ENCODE measurements at places on chromosomes 7 and 10.

DNA sequence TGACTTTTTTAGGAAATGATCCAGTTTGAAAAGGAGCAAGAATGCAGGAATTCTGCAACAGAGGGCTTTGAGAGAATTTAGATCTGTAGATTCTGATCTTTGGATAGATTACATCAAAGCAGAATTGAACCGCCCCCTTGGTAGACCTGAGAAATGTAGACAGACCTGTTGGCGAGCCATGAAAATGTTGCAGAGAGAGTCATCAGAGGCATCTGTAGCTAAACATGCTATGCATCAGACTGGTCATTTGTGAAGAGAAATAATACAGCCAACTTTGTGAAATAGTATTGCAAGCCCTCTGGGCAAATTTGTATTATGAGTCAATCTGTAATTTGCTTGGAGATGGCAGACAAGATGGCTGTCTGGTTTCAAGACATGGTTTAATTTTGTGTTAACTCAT is 4.3 kb upstream of the C1GALT1 start:
- no peak for DNase-seq

- no peak for DNase-seq
Measured at GRCh38 chr7:129093867-129094456, 39.1 kb upstream of the TNPO3 start.

DNA sequence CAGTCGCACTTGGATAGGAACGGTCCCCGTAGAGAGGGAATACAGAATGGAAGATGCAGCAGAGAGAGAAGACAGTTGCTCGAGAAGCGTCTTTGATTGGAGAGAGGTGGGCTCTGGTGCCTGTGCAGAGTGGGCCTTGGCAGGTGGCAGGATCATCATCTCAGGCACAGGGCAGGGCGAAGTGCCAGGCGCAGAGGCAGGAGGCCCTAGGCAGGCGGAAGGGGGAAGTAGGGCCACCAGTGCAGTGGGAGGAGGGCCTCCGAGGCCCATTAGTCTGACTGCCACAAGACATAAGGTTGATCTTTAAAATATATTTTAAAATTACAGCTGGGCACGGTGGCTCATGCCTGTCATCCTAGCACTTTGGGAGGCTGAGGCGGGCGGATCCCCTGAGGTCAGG is 10.1 kb downstream of the CARD11 start:
- DNase-seq, result no peak

GRCh38 chr10:60784641-60785040 is 6.4 kb downstream of the CDK1 start:
- no peak for DNase-seq

- no peak for DNase-seq
Measured at GRCh38 chr10:31650010-31650409, 278.6 kb downstream of the ARHGAP12 start.

DNA sequence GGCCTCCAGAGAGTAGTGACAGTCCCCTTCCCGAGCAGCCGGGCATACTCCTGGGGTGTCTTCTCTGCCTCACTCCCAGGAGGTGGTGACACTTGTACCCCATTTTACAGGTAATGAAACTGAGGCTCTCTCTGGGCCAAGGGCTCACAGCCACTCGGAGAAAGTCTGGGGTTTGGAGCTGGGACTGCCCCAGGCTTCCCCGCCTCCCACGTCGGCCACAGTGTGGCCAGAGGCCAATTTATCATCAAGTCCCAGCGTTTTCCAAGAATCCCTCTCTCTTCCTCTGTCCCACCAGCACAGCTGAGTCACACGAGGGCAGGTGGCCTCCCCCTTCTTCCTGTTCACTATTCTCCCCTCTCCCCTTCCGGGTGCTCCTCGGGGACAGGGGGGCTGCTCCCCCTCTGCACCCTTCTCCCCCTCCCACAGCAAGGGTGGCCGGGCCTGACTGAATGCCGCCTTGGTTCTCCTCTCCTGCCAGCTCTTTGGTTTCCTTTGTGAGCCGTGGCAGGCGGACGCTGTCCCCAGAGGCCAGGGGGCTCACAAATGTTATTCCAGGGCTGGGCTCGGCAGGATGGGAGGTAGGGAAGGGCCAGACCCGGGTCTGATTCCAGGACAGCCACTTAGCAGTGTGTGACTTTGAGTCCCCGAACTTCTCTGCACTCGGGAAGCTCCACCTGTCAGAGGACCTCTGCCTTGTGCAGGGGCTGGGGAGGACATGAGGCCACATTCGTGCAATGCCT is 17.7 kb downstream of the CLIP2 start:
- DNase-seq, result no peak

- DNase-seq, result no peak
Measured at GRCh38 chr10:35598379-35598778, 6.8 kb upstream of the GJD4 start.

DNA sequence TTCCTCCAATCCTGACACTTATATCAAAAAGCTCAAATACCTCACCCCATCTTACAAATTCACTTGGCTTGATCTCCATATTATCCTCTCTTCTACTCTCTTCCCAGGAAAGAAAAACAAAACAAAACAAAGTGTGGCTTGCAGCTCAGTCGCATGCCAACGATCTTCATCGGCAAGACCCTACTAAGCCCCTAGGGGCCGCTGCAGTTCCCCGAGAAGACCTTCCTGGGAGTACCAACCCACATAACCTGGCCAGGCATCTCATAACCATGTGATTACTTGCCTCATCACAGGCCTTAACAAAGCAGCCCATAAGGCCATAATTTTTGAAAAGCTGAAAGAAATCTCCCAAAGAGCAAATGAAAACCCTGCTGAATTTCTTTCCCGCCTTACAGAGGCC is 103.7 kb downstream of the ZNF92 start:
- no peak for DNase-seq

DNA sequence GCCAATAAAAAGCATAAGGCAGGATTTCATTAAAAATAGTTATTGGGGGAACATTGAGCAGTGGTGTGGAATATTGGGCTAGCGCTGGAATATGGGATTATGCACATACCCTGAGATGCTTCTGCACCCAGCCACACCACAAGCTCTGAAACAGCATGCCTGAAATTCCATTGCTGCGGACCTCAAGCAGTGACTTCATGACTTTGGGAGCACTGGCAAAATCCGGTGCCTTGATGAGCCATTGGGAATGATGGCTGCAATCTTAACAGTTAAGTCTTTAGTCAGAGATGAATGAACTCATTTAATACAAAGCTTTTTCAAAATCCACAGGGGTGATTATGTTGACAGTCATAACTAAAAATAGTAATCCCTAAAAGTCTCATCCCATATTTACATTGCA is 274.7 kb upstream of the MTPN start:
- no peak for DNase-seq

DNA sequence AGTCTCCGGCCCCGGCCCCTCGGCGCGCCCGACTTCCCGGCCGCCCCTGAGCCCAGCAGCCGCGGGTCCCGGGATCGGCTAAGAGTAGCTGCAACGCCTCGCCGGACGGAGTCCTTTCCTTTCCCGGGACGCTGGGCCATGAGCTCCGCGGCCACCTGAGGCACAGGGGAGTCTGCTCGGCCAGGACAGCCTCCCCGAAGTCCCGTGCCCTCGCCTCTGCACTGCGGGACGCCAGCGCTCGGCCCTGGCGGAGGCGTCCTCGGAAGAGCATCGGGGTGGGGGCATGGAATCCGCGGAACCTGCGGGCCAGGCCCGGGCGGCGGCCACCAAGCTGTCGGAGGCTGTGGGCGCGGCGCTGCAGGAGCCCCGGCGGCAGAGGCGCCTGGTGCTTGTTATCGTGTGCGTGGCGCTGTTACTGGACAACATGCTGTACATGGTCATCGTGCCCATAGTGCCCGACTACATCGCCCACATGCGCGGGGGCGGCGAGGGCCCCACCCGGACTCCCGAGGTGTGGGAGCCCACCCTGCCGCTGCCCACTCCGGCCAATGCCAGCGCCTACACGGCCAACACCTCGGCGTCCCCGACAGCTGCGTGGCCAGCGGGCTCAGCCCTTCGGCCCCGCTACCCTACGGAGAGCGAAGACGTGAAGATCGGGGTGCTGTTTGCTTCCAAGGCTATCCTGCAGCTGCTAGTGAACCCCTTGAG is 502 bp downstream of the SLC18A3 start:
- DNase-seq, result no peak

DNA sequence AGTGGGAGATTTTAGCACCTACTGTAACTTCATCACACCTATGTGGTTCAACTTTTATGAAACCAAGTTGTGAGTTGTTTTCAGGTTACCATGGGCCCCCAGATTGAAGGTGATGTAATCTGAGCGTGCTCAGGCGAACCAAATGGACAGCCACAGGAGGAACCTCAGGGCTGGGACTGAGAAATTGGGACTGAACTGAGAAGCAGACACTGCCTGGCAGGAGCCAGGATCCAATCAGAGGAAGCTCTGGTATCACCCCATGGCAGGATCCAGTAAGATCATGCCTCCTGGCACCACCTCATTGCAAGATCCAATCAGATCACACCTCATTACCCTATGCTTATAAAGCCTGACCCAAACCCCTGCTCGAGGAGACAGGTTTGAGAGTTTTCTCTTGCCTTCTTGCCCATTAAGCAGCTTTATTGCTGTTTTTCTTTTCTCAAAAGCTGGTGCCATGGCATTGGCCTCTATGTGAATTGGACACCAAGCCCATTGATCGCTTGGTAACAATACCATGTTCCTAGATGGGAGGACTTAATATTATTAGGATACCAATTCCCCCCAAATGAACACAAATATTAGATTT is 43.2 kb upstream of the GDF10 start:
- no peak for DNase-seq

GRCh38 chr7:42127232-42127622 is 109.8 kb downstream of the GLI3 start:
- DNase-seq, result no peak

DNA sequence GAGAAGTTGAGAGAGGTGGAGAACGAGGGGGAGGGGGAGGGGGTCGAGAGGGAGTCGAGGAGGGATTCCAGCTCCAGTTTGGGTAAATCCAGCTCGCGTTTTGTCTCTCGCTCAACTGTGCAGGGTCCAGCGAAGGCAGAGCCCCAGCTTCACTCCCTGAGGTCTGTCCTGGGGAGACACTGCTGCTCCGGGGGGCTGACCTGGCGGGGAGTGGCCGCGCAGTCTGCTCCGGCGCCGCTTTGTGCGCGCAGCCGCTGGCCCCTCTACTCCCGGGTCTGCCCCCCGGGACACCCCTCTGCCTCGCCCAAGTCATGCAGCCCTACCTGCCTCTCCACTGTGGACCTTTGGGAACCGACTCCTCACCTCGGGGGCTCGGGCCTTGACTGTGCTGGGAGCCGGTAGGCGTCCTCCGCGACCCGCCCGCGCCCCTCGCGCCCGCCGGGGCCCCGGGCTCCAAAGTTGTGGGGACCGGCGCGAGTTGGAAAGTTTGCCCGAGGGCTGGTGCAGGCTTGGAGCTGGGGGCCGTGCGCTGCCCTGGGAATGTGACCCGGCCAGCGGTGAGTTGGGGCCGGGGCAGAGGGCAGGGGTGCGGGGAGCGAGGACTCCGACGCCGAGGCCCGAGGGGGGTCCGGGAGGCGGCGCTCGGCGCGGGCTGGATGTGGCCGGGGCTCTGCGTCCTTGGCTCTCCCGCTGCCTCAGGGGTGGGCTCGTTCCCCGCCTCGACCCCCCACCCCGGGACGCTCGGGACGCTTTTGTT is at the start of gene TET1:
Gene TET1 (plus strand): TSS at position 152 of the 757 bp plus-strand sequence. CDS start 12,002 bp downstream, outside the sequence.
- DNase-seq, result peak; percentile 35

DNA sequence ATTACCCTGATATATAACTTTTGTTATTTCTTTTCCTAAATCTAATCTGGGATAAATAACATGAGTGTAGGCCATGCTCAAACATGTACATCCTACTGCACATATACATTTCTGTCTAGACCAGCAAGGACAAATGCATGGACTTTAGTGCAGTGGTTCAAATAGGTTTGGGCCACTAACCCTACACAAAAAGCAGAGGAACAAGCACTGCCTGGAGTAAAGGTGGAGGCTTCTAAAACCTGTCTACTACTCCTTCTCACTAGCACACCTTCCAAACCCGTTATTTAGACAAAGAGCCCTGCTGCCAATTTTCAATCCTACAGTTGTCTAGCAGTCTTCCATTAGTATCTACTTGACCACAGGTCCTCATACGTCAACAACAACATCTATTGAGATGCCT is 34.8 kb downstream of the SGCE start:
- no peak for DNase-seq

GRCh38 chr10:14056610-14057332 is 274.0 kb downstream of the FRMD4A start:
- no peak for DNase-seq

- DNase-seq, result no peak
Measured at GRCh38 chr7:30733691-30734090, 18.2 kb upstream of the INMT start.

- DNase-seq, result no peak
Measured at GRCh38 chr10:49162761-49163310, 25.4 kb downstream of the TMEM273 start.

DNA sequence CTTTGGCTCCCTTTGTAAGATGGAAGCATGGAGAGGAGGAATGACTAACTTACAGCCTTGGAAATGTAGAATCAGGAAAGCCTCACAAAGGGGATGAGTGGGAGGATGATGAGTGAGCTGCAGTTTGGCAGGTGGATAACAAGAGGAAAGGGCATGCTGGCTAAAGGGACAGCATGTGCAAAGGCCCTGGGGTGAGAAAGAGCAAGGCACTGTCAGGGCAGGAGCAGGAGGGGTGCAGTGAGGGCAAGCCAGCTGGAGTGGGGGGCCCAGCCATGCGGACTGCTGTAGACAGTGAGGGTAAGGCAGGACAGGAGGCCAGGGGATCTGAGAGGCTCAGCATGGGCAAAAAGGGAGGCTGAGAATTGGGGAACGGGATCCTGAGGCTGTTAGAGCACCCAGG is 20.5 kb downstream of the TLL2 start:
- no peak for DNase-seq

DNA sequence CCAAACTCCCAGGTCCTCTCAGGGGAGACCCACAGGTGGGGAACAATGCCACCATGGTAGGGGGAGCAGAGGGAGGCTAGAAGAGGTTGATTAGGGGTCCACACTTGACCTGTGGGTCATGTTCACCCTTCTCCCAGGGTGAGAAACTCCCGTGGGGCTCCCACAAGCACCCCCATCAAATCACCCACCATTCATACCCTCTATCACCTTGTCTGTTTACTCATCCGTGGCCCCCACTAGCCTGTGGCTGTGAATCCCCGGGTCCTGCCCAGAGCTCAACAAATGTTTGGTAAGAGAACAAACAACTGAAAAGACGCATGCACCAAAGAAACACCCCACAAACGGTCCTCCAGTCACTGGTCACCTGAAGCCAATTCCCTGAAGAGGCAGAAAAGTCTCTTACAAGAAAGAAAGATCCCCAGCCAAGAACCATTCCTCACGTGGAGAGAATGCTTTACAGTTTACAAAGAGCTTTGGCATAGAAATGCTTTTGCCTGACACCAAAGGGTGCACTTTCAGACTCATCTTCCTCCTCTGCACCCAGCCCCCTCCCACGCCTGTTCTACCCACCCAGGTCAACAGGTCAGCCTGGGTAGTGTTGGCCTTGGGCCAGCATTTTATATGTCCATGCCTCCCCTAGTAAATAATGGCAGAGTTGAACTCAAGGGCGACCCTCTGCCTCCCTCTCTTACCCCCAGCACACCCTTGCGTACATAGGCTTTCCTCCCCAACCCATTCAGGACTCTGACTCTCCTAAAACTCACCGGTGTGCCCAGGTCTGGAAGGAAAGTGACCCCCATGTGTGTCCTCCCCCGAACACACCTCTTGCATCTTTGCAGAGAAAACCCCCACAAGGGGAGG is 1.9 kb downstream of the ZCCHC24 start:
- no peak for DNase-seq

All from B cell (primary cell).